ENCODE measurements at places on chromosomes 6 and 20. TPM values are rescaled to one million over a fixed set of nuclear protein-coding genes. Genes with fewer than 3 reads are reported as not detected.
A peak's percentile ranks its signal among the peaks of the same experiment; 100 is the strongest.

GRCh38 chr6:37134396-37135191 lies 35.4 kb upstream of the PIM1 start:
- H3K4me3 ChIP-seq: peak overlapping the region; percentile 44
- H3K4me1 ChIP-seq: peaks cover 46% of the 10 kb centered on the region
- DNase-seq: peak; percentile 96
- no peaks in the 10 kb centered on the region for H3K36me3 ChIP-seq
- H3K27ac ChIP-seq: peak overlapping the region; percentile 99

DNA sequence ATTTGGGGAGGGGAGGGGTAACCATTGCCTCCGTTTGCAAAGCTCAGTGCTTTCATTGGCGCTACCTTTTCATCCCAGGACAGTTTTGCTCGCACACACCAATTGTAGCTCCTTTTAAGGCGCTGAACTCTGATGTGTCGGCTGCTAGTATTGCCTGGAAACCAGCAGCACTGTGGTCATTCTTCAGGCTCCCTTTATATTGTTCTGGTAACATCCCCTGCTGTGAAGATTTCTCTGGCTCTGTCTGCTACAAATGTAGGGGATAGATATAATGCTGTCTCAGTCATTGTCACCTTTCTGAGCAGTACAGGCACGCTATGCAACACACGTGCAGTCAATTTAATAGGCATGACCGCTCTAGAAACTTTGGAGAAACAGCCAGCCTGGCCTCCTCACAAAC lies 172.9 kb upstream of the SASH1 start:
- no peak for DNase-seq
- no peak overlapping the region for H3K4me3 ChIP-seq
- H3K36me3 ChIP-seq: no peaks in the 10 kb centered on the region
- H3K4me1 ChIP-seq: no peaks in the 10 kb centered on the region

- no peaks in the 10 kb centered on the region for H3K27me3 ChIP-seq
- peak overlapping the region; percentile 100 for H3K27ac ChIP-seq
- no peaks in the 10 kb centered on the region for H3K36me3 ChIP-seq
- peaks cover 67% of the 10 kb centered on the region for H3K4me1 ChIP-seq
These were observed 53.8 kb downstream of the ADAT2 start for GRCh38 chr6:143396497-143397226.

- H3K27ac ChIP-seq: no peak overlapping the region
- DNase-seq: no peak
- H3K36me3 ChIP-seq: no peaks in the 10 kb centered on the region
- H3K4me1 ChIP-seq: peaks cover 7% of the 10 kb centered on the region
- no peaks in the 10 kb centered on the region for H3K27me3 ChIP-seq
These were observed 7.5 kb downstream of the FAXC start for GRCh38 chr6:99341862-99342455.

DNA sequence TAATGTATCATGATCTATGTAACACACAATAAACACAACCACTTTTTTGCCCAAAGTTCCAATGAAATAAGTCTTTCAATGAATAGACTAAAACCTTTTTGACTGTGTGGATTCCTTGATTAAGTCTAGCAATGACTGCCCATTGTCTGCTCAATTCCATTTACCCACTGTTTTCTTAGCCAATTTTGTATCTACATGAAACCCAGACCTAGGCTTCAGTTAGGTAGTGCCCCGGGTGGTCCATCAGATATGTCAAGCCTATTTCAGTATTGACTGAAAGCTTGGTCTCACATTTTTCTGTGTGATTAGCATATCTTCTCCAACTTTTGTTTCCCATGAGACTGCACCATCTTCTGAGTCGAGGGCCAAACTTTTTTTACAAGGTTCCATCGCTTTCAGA lies 615.0 kb downstream of the C6orf118 start:
- peaks cover 11% of the 10 kb centered on the region for H3K4me1 ChIP-seq
- DNase-seq: no peak
- H3K36me3 ChIP-seq: no peaks in the 10 kb centered on the region

DNA sequence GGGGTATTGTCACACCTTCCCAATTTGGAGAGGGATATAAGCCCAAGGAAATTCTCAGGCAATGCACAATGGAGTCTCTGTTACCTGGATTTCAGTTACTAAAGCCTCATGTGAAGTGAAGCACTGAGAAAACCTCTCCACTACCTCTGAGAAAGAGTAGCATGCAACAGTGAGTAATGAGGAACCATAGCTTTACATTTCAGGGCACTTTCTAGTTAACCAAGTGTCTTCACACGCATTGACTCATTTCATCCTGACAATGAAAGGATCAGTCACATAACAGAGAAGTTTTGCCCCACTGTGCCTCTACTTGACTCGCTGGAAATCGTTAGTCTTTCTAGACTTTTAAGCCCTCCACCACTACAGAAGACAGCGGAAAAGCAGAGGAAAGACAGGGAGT lies 86.2 kb upstream of the ARID1B start:
- DNase-seq: no peak
- H3K27ac ChIP-seq: no peak overlapping the region
- no peaks in the 10 kb centered on the region for H3K36me3 ChIP-seq
- H3K4me1 ChIP-seq: peaks cover 4% of the 10 kb centered on the region
- no peaks in the 10 kb centered on the region for H3K27me3 ChIP-seq

DNA sequence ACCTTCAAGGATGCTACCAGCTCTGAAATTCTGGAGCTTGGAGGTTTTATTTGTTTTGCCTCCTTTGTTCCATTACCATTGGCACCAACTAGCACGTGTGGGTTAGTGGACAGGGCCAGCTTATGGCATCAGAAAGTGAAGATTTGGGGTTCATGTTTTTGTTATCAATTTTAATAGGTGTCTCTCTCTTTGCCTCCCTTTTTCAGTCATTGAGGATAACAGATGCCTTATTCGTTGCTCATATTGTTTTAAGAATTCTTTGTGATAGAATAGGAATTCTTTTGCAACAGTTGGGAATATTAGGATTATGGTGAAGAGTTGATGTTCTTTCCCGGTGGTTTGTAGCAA lies 22.9 kb downstream of the TMC2 start:
- H3K27ac ChIP-seq: no peak overlapping the region
- H3K36me3 ChIP-seq: no peaks in the 10 kb centered on the region

DNA sequence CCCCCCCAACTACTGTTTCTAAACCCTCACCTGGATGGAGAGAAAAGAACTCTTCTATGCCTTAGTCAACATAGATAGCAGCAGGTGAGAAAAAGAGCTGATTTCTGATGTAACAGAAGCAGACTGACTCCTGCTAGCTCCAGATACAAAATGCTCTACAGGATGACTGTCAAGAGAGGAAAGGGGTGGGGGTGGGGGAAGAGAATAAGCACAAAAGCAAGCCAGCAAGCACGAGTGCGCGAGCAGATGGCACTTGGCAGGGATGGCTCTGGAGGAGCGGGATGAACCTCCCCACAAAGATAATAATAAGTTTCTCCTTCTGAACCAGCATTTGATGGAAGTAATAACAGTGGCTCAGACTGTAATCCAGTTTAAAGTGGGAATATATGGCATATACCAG lies 45.6 kb upstream of the SPDEF start:
- H3K36me3 ChIP-seq: peaks cover 25% of the 10 kb centered on the region
- H3K27ac ChIP-seq: no peak overlapping the region
- no peak overlapping the region for H3K4me3 ChIP-seq
- no peaks in the 10 kb centered on the region for H3K27me3 ChIP-seq
- peaks cover 29% of the 10 kb centered on the region for H3K4me1 ChIP-seq

DNA sequence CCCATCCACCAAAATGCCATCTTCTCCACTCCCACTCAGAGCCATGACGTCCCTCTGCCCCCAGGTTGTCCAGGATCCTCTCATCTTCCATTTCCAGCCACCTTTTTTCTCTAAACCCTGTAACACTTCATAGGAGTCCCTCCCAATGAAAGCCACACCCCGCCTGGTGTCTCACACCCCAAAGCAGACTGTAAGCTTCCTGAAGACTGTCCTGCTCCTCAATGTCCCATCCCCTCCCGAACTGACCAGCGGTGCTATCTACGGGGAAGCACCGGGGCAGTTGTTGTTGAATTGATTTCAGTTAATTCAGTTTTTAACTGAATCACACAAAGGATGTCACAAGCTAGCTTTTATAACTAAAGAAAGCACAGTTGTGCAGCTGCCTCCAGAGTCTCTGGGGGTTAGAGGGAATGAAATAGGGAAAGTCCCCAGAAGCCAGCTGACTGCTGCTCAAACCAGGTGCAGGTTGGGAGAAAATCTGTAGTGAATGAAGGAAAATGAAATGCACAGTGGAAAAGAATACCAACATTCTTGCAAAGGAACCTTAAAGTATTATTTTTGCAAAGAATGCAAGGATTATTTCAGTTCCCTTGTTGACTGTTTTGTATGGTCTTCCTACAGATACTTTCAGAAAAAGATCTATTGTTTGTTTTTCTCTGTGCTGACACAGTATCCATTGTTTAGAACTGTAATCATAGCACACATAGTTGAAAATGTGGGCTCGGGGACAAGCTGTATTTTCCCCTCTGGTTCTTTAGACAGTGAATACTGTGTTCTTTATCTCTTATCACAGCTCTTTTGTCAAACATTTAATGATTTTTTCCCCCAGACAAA lies 222.6 kb upstream of the QKI start:
- H3K4me1 ChIP-seq: no peaks in the 10 kb centered on the region
- DNase-seq: no peak
- H3K27ac ChIP-seq: no peak overlapping the region
- H3K4me3 ChIP-seq: no peak overlapping the region
- H3K36me3 ChIP-seq: no peaks in the 10 kb centered on the region
- no peaks in the 10 kb centered on the region for H3K27me3 ChIP-seq

GRCh38 chr6:22451962-22452361 lies 117.4 kb upstream of the HDGFL1 start:
- H3K27me3 ChIP-seq: no peaks in the 10 kb centered on the region
- H3K4me1 ChIP-seq: peaks cover 4% of the 10 kb centered on the region
- no peak overlapping the region for H3K4me3 ChIP-seq
- no peak overlapping the region for H3K27ac ChIP-seq

GRCh38 chr20:52060794-52061714 lies 130.5 kb downstream of the ZFP64 start:
- H3K36me3 ChIP-seq: peaks cover 4% of the 10 kb centered on the region
- H3K27ac ChIP-seq: no peak overlapping the region
- H3K4me3 ChIP-seq: no peak overlapping the region
- peaks cover 9% of the 10 kb centered on the region for H3K4me1 ChIP-seq
- DNase-seq: peak; percentile 33
- H3K27me3 ChIP-seq: no peaks in the 10 kb centered on the region

GRCh38 chr20:58515233-58516212 lies at the start of gene APCDD1L:
Gene APCDD1L (minus strand): TSS chr20:58515399. CDS start chr20:58514707, 692 bp downstream.
- H3K27ac ChIP-seq: no peak within 1 kb of the TSS
- peak; percentile 26 for DNase-seq
- H3K27me3 ChIP-seq: peaks cover 36% of the 10 kb centered on the region
- H3K4me3 ChIP-seq: peak within 1 kb of the TSS; percentile 15
- H3K4me1 ChIP-seq: peaks cover 7% of the 10 kb centered on the region

UNC5CL gene
- 0.19 TPM for total RNA-seq

TGM3 gene
- total RNA-seq: not detected

BPIFB4 gene
- total RNA-seq: not detected

SLPI gene
- 273 TPM for total RNA-seq

ADGB gene
- not detected for total RNA-seq

EEF1A2 gene
- total RNA-seq: 9.9 TPM

All from MCF 10A (cell line).